Left hindlimb (tissue), 1 donor: ENCODE measurements at places on chromosomes 5 and 9.

DNA sequence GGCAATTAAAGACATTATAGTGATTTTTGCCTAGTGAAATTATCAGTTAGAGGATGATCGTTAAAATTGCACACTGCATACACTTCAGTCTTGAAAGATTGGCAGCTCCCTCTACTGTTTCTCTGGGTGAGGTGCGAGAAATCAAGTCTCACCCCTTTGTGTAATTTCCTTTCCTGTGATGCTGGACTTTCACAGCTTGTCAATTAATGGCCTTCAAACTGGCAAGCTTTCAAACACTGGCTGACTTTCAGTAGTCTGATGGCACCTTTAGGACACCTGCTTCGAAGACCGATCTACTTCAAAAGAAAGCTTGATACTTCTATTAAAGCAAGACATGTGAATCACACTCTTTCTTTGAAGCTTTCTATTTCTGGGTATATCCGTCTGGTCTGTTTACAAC, 706.7 kb upstream of the PTPRD start:
- no peak for DNase-seq

GRCh38 chr5:150640311-150641005, at the start of gene SYNPO:
Gene SYNPO, plus strand, starts transcription at chr5:150640660. Its CDS starts 7,616 bp downstream, at chr5:150648276.
- DNase-seq: peak; percentile 74

DNA sequence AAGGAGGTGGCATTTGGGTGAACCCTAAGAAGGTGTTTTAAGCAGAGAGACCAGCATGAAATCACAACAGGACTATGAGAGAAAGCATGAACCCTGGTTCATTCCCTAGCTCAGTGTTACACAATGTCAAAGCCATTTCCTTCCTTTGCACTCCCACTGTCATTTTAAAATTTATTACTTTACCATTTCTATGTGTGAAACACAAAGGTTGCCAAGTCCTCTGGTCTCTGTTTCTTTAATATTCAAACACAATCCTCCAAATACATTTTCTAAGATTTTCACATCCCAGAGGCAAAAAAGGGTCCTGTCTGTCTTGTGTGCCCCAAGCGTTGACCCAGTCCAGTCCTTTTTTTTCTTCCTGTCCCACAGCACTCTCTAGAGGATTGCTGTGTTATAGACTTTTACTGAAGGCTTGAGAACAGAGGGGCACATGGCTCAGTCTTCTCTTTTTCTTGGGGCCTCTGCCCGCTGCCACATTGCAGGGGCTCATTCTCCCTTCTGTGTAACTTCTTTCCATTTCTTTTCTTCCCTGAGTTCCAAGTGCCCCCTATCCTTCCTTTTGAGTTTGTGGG, 78.6 kb upstream of the SLC28A3 start:
- DNase-seq: no peak

DNA sequence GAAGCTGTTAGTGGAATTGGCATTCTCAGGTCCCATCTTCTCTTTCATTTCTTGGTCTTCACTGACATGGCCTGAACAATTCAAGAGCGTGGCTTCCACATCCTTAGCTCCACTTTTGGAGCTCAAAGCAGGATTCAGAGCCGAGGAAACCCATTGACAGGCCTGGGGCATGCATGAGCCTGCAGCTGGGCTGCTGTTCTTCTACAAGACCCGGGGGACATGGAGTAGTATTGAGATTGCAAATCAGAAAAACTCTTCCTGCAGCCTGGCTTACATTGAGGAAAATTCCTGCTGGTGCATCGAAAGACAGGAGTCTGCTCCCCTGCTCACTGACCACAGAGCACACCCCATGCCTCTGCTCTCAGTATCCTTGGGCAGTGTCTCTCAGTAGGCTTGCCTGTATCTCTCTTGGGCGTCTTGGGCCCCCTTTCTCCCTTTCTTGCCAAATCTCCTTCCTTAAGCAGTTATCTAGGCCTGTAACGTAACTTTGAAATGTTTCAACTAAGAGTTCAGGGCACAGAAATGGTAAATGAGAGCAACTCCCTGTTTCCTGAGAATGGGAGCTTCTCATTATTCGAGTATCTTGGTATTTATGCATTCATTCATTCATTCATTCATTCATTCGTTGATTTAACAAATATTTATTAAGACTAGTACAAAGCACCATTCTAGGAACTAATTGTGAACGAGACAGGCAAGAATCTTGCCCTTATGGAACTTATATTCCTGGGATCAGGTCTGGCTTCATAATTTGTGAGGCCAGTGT, 603.6 kb upstream of the CLINT1 start:
- DNase-seq: no peak

DNA sequence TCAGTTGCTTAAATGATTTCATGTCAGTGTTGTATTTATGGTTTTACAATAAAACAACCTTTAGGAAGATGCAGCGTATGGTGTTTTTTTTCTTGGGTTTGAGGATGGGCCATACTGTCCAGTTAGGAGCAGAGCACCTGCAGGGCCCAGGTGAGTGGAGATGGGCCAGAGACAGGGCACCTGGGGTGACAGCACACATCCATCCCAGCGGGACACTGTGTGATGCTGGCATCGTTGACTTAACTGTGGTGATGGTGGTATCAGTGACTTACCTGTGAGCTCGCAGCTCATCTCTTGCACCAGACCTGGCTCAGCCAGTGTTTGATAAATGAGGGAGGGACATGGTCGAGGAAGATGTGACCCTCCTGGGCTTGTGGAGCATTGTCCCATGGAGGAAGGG, 21.6 kb downstream of the AMBP start:
- DNase-seq: no peak

GRCh38 chr5:66633754-66634153, 37.6 kb downstream of the MAST4 start:
- DNase-seq: no peak
